Midbrain (tissue), 1 donor: ENCODE measurements at places on chromosomes 5 and 9.
A peak's percentile ranks its signal among the peaks of the same experiment; 100 is the strongest.

- DNase-seq, result peak; percentile 52
Observed at GRCh38 chr9:2157277-2158110, 142.3 kb downstream of the SMARCA2 start.

GRCh38 chr5:17401470-17402288 lies 96.4 kb upstream of the TAF11L2 start:
- DNase-seq, result no peak

DNA sequence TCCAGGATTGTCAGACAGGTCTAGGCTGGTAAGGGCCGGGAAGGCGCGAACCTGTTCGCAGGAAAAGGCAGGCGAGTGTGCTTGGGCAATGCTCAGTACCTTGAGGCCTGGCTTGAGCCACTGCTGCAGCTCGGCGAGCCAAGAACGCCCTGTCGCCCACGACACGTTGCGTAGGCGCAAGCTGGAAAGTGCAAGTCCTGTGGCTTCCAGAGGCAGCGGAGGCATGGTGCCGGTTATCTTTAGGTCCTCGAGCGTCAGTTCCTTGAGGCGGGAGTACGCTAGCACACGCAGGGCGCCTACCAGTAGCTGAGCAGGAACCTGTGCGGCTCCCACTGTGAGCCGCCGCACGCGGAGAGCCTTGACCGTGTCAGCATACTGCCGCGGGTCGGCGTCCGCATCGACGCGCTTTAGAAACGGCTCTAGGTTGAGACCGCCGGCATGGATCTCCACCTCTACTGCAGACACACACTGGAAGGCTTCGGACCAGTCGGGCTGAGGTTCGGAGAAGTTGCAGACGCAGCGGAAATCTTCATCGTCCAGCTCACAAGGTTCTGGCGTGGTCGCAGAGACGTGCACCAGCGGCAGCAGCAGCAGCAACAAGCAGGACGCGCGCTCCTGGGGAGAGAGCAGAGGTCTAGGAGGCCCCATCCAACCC lies 482 bp downstream of the CD14 start:
- DNase-seq, result peak; percentile 43

DNA sequence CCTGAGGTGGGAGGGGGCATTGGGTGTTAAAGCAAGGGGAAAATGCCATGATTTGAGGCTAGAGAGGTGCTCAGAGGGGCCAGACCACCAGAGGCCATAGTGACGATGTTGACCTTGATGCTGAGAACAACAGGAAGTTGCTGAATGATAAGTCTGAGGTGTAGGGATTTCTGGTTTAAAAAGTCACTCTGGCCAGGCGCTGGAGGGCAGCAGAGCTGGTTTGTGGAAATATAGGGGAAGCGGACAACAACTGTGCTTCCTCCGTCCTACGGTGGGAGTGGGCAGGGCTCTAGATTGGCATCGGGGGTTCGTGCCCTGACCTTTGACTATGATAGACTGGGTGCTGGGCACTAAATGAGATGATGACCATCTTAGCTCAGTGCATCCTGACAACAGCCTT lies 44.7 kb downstream of the STOM start:
- DNase-seq, result no peak

- DNase-seq, result no peak
Observed at GRCh38 chr9:137311171-137311985, 9.3 kb upstream of the NRARP start.

GRCh38 chr5:42756606-42757601 lies at the start of gene CCDC152:
Gene CCDC152 (plus strand): TSS chr5:42756818. CDS start chr5:42759122, 2,304 bp downstream.
- DNase-seq, result no peak

DNA sequence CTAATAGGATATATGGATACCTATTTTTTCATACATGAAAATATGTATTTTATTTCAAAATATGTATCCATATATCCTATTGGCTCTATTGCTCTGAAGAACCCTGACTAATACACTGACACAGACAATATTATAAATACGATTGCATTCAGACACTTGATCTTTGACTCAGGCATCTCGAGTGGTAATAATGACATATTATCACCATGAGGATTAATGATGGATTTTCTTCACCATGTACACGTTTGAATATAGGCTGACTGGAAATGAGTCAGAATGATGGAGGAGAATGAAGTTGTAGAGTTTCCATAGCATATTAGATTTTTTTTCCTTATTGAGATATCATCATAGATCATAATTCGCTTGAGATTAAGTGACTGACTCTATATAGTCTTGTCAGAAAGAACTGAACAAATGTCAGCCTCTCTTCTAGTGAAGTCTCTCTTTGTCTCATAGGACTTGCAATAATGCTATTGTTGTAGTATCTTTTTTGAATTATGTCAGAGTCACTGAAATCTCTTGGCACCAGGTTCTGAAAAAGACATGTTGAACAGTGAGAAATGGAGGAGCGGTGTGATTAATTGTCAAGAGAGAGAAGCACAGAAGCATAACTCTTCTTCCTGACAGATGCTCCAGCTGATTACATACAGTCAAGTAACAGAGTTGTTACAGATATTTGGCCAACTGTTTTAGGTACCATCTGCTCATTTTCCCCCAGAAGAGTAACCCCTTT lies 41.4 kb upstream of the SLCO6A1 start:
- DNase-seq, result no peak

DNA sequence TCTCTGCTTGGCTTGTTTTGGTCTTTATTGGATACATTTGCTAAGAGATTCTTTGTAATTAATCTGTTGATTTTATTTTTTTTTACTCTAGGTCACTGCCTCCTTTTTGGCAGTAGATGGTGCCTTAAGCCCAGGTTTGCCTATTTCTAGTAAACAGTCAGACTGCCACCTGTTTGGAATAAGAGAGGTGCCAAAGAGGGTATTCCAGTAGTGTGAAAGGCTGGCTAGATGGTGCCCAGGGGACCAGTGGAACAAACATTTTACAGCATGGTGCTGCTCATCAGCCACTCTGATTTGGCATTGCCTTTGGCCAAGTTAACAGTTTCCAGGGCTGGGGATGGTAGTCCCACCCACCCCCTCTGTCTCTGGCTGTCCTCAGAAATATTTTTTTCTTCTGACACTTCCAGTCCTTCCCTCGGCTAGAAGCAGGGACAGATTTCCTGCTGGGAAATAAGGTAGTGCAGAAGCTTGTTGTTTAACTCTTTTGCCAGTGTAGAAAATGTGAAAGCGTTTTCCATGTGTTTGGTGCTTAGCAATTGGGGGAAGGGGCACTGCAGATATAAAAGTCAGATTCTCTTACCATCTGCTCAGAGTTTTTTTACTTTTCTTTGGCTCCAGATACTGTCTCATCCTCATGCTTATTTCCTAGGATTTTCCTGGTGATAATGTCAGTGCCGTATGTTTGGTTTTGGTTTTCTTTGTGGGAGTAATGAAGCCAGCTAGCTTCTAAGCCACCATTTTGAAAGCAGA lies 36.6 kb upstream of the FBXL7 start:
- DNase-seq, result no peak

GRCh38 chr5:151692312-151692711 lies 5.6 kb upstream of the SPARC start:
- no peak for DNase-seq

DNA sequence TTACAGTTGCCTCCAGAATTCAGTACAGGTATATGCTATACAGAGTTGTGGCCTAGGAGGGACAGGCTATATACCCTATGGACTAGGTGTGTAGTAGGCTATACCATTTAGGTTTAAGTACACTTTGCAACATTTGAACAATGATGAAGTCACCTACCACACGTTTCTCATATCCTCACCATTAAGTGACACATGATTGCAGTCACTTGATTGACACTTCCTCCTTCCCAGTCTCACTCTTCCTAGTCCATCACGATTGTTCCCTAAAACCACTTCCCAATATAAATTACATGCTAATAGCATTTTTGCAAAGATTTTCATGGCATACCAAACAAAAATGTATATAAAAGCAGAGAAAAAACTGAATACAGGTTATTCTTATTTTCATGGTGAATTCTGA lies 312.2 kb downstream of the EPB41L4A start:
- no peak for DNase-seq
